Activated T-cell treated with anti-CD3 and anti-CD28 coated beads for 24 hours (primary cell): ENCODE measurements at places on chromosomes 5 and 9.

- no peak for DNase-seq
Measured at GRCh38 chr5:168372356-168372946, 81.0 kb downstream of the WWC1 start.

DNA sequence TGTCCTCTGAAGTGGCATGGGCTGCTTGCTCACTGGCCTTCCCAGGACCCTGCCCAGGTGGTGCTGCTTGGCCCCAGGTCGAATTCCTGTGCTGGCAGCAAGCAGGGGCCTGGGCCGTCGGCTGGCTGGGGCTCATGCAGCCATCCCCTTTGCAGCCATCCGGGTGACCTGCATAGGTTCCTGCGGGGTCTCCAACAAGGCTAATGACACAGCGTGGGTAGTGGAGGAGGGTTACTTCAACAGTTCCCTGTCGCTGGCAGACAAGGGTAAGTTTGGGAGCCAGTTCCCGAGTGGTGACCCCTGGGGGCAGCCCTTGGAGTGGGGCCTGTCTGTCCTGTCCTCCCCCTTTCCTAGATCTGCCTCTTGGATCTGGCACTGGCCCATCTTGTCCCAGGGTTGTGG lies 6.1 kb upstream of the EHMT1 start:
- no peak for DNase-seq

GRCh38 chr9:79632705-79633104 lies 60.9 kb downstream of the TLE4 start:
- no peak for DNase-seq

GRCh38 chr5:101943784-101944183 lies 352.3 kb downstream of the SLCO4C1 start:
- DNase-seq: no peak

DNA sequence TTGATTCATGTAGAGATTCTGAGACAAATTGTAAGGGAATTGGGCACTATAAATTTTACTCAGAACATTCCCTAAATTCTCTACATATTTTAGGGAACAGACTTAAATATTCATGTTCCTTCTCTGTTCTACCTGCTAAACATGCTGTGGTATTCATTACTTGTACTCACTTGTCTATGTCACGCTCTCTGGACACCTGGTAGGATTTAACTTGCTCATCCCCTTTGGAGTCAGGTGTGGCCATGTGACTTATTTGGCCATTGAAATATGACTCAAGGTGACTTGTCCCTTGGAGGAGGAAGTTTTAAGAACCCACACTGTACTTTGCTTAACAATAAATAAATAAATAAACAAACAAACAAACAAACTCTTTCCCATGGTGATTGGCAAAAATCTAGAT lies 2258.8 kb upstream of the WWC1 start:
- DNase-seq: no peak

GRCh38 chr5:73540192-73540591 lies 25.2 kb downstream of the ANKRA2 start:
- no peak for DNase-seq
